ENCODE measurements at places on chromosomes 1 and 21.
A peak's percentile ranks its signal among the peaks of the same experiment; 100 is the strongest.

DNA sequence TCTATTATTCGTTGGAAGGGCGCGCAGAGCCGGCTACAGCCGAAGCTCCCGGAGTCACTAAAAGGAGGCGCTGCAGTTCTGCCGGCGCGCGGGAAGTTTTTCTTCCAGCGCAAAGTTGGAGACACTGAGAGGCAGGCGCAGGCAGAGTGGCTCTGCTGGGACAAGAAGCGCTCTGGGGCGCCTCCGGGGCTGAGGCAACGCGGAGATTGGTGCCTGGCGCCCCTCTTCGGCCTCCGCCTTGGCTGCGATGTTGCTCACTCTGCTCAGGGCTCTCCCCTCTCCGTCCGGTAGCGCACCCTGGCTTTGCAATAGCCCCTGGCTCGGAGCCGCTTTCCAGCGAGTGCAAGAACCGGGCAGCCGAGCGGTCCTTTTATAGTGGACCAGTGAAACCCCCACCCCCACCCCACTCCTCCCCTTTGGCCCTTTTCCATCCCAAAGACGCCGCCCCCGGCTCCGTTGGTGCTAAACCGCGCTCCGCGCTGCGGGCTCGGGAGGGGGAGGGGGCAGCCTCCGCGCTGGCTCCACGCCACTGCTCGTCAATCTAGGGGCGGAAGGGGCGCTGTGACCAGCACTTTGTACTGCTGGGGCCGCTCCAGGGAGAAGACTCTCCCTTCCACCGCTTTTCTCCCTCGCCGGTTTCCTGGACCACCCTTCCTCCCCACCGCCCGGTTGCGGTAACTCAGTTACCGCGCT, at the start of gene ADAMTS1:
TSS of gene ADAMTS1 (minus strand) at position 344 of the 693 bp plus-strand sequence. CDS start 455 bp downstream, outside the sequence.
- DNase-seq, result peak; percentile 9

DNA sequence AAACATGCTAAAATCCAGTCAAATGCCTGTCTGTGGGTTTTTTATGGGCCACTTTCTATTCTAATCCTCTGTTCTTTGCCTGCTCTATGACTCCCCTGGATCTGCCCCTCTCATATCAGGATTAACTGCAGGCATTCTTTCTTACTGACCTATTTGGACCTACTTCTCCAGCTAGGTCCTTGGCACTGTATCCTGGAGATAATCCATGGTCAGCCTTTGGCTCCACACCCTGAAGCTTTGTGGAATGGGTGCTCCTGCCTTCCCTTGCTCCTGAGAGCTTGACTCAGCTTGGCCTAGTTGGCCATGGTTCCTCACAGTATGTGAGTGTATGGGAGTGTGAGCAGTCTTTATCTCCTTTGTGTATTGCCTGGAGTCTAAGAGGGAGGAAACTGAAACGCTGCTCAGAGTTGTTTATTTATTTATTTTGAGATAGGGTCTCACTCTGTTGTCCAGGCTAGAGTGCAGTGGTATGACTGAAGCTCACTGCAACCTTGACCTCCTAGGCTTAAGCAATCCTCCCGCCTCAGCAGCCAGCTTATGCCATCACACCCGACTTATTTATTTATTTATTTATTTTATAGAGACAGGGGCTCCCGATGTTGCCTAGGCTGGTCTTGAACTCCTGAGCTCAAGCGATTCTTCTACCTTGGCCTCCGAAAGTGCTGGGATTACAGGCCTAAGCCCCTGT, 28.7 kb upstream of the CDC14A start:
- no peak for DNase-seq

GRCh38 chr1:10601342-10602070, 126.8 kb downstream of the PEX14 start:
- no peak for DNase-seq

GRCh38 chr1:3033790-3034090, 12.5 kb downstream of the ACTRT2 start:
- no peak for DNase-seq

GRCh38 chr1:243944429-243945160, 94.6 kb upstream of the AKT3 start:
- no peak for DNase-seq

DNA sequence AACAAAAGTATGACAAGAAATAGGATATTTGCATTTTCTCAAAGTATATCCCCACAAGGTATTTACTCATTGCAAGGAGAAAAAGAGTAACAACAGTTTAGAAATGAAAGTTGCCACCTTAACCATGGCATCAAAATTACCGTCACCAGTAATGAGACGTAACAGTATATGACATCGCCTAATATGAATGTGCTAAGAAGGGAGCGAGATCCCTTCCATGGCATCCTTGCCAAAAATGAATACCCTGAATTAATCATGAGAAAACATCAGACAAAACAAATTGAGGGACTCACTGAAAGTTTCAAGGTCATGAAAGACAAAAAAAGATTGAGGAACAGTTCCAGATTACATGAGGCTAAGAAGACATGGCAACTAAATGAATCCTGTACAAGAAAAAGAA, 78.9 kb upstream of the MROH9 start:
- no peak for DNase-seq

DNA sequence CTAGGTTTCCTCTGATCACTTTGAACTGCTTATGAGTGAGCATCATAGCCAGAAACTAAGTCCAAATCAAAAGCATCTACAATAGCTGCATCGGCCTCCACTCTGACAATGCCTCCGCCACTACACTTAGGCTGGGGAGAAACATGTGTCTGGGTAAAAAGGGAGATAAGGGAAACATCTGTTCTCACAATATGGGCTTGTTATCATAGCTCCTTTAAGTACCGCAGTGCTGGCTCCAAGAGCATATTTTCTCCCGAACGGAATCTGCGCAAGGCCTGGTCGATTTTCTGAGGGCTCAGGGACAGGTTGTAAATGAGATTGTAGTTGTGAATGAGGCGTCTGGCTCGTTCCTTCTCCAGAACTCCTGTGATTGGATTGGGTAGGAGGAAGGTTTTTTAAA, 63.9 kb upstream of the CYP2J2 start:
- DNase-seq, result no peak

GRCh38 chr1:1355416-1355815, 2.9 kb downstream of the MXRA8 start:
- no peak for DNase-seq

- no peak for DNase-seq
Observed at GRCh38 chr1:220957233-220957605, 78.0 kb downstream of the HLX start.

- DNase-seq, result no peak
Observed at GRCh38 chr1:31909691-31910090, 28.5 kb downstream of the PTP4A2 start.

GRCh38 chr1:37071829-37072228, 37.5 kb upstream of the GRIK3 start:
- DNase-seq, result no peak

DNA sequence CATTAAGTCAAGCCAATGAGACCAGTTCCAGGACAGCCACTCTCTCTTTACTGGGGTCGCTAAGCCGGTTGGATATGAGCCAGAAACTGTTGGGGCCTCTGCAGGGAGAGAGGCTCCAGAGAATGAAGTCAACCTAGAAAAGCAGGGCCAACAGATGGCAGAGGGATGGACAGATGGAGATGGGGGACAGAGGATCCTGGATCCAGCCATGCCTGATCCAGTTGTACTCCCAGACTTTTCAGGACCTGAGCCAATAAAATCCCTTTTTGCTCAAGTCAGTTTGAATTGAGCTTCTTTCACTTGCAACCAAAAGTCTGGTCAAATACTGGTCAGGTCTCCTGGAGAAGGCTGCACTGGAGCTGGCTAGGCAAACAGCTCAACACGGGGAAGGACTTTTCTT, 2.2 kb downstream of the DHCR24 start:
- DNase-seq, result peak; percentile 11

- DNase-seq, result no peak
Observed at GRCh38 chr1:180941518-180942275, 29.0 kb downstream of the KIAA1614 start.
